Jurkat, Clone E6-1 (cell line): ENCODE measurements at places on chromosomes 5 and 9.

GRCh38 chr9:38335686-38336085 lies 56.8 kb upstream of the ALDH1B1 start:
- no peak for DNase-seq

DNA sequence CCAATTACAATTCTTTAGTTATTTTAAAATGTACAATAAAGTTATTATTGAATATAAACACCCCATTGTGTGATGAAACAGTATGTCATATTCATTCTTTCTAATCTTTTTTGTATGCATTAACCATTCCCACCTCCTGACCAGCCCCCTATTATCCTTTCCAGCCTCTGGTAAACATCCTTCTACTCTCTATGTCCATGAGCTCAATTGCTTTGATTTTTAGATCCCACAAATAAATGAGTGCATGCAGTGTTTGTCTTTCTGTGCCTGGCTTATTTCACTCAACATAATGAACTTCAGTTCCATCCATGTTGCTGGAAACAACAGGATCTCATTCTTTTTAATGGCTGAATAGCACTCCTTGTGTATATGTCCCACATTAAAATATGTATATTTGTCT lies 1858.9 kb upstream of the C9orf72 start:
- DNase-seq: no peak

- DNase-seq: no peak
Measured at GRCh38 chr5:33276628-33276950, 164.2 kb upstream of the TARS1 start.

- no peak for DNase-seq
Measured at GRCh38 chr9:124652203-124652602, 118.9 kb downstream of the NR6A1 start.

GRCh38 chr5:122977319-122977718 lies 59.2 kb downstream of the PPIC start:
- DNase-seq: no peak

- DNase-seq: no peak
Measured at GRCh38 chr5:65832603-65833228, 93.7 kb upstream of the ERBIN start.

DNA sequence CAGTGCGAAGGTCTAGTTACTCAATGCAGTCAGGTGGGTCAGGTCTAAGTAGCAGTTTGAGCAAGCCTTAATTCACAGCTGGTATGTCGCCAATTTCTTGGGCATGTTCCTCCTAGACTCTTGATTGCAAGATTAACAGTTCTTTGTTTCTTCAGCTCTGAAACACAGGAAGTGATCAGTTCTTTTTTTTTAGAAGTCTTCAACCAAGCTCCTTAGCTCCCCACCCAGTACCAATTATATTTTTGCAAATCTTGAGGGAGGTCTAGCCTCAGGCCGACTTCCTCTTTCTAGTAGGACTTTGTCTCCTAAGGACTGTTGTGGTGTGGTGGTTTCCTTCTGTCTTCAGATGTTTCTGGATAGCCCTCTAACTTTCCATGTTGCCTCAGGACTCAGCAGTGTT lies 2054.2 kb downstream of the MAT2B start:
- peak; percentile 4 for DNase-seq

DNA sequence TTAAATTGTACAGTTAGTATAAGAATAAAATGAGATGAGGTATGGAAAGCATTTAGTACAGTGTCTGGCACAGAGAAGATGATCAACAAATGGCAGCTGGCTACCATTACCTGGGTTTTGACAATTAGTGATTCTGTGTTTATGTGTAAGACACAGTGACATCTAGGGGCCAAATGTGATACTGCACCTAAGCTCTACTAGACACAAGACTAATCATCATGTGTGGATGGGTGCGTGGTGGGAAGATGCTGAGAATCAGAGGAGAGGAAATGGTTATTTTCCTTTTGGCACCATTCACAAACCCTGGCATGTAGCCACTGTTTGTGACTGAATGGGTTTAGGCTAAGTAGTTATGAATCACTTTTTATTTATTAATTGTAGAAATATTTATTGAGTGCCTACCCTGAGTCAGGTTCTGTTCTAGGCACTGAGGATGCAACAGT lies 109.8 kb upstream of the TBC1D2 start:
- peak; percentile 29 for DNase-seq

DNA sequence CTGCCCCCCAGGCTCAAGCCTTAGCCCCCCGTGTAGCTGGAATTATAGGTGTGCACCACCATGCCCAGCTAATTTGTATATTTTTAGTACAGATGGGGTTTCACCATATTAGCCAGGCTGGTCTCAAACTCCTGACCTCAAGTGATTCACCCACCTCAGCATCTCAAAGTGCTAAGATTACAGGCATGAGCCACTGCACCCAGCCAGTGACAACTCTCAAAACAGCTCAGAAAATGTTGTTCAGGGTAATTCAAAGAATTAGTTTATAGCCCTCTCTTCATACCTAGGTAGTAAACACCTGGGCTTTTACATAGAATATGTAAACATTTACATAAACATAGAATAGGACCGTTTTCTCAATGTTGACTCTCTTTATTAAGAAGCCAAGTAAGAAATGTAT lies 168.7 kb downstream of the ENC1 start:
- no peak for DNase-seq

GRCh38 chr5:75199946-75200345 lies 36.7 kb downstream of the ANKRD31 start:
- DNase-seq: no peak

DNA sequence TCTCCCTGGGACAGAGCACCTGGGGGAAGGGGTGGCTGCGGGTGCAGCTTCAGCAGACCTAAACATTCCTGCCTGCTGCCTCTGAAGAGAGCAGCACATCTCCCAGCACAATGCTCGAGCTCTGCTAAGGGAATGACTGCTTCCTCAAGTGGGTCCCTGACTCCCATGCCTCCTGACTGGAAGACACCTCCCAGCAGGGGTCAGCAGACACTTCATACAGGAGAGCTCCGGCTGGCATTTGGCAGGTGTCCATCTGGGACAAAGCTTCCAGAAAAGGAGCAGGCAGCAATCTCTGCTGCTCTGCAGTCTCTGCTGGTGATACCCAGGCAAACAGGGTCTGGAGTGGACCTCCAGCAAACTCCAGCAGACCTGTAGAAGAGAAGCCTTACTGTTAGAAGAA lies 77.2 kb downstream of the SLCO6A1 start:
- DNase-seq: no peak

GRCh38 chr9:21741151-21741550 lies 61.3 kb upstream of the MTAP start:
- DNase-seq: no peak
